Stimulated activated CD4-positive, alpha-beta T cell treated with anti-CD3 and anti-CD28 coated beads, Interleukin-15, amount 100 ng/mL, for 24 hours (primary cell): ENCODE measurements at places on chromosomes 7 and 10.

DNA sequence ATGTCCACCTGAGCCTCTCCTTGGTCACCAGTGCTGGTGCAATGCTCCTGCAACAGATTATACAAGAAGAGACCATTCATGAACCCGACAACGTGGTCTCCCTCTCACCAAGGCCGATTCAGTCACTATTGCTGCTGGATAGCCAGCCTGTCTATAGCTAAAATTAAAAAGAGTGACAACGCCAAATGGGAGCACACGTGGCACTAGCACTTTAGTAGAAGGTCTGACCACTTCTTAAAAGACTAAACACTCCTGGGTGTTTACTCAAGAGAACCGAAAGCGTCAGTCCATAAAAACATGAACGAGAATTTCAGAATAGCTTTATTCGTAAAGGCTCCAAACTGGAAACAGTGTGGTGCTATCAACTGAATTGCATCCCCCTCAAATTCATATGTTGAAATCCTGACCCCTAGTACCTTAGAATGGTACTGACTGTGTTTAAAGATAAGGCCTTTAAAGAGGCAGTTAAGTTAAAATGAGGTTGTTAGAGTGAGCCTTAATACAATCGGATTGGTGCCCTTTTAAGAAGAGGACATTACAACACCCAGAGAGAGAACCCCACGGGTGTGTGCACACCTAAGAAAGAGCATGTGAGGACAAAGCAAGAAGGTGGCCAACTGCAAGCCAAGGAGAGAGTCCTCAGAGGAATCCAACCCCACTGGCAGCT is 4.4 kb upstream of the GALNTL5 start:
- DNase-seq = no peak

GRCh38 chr7:157961731-157962457 is 625.1 kb downstream of the DNAJB6 start:
- DNase-seq = no peak

DNA sequence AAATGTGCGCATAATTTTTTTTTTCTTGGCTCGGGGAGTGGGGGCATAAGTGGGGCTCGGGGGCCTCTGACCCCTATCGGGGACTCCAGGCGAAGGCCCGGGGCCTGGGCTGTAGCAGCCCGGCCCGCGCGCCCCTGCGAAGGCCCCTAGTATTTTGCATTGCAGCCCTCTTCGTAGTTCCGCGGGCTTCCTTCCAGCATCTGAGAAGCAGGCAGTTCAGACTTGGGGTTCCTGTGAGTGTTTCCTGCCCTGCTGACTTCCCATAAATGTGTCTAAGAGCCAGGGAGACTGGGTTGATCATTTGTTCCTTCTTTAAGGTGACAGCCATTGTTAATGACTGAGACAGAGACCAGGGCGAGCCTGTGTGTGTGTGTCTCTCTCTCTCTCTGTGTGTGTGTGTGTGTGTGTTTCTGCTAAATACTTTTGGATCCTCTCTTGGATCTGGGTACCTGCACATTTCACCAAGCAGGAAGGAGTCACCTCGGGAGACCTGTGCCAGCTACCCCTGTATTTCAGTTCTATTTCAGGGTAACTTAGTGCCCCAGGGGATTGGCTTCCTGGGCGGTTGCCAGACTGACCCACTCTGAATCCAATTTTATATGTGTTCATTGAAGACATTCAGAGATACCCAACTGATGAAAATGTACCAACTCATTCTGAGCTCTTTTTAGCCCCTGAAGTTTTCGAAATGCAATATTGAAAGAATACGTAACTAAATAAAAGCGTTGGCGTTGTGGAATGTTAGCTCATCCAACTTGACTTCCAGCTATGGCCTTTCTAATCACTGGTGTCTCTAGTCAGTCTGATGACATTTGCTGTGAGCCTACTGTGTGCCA is 805 bp downstream of the MSRB2 start:
- peak; percentile 40 for DNase-seq

DNA sequence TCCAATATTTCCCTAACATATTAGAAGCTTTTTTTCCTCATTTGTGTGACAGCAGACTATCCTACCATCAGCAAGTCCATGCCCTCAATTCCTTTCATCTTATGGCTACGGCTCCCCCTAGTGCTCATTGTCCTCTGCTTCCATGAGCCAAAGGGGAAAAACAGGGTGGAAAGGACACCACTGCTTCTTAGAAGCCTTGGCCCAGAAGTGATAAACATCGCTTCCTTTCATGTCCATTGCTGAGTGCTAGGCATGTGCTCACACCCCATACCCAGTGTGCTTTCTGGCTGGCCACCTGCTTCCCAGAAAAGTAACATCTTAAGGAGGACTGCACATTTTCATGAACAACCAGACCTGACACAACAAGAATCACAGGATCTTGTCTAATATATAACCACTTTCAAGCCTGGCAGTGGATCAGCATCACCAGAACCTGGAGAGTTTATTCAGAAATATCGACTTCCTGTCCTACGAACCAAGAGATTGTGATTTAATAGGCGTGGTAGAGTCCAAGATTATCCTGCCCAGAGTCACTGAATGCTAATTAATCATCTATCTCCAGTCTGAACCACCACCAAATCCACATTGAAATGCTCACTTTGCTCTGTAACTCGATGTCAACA is 650.5 kb upstream of the SORCS1 start:
- DNase-seq = peak; percentile 3
